ENCODE measurements at places on chromosomes 4 and X. TPM values are rescaled to one million over a fixed set of nuclear protein-coding genes. Genes with fewer than 3 reads are reported as not detected.

Gene SPANXN2
- total RNA-seq = not detected

GRCh38 chr4:100284129-100284880 lies 94.0 kb upstream of the DDIT4L start:
- DNase-seq = no peak

GRCh38 chr4:54553001-54553400 lies 104.8 kb upstream of the KIT start:
- DNase-seq = no peak

GRCh38 chr4:77052352-77052751 lies 23.4 kb downstream of the CCNI start:
- peak; percentile 87 for DNase-seq

GRCh38 chr4:169902658-169903345 lies 123.4 kb downstream of the MFAP3L start:
- DNase-seq = no peak

GRCh38 chrX:28802625-28803024 lies 215.4 kb downstream of the IL1RAPL1 start:
- no peak for DNase-seq

All from activated CD4-positive, alpha-beta T cell treated with anti-CD3 and anti-CD28 coated beads, Interleukin-2, amount 10 ng/mL, durations not matched to agents 24 days and 14 days (primary cell).